IPS DF 19.7 (cell line): ENCODE measurements at places on chromosomes 5 and 9.

DNA sequence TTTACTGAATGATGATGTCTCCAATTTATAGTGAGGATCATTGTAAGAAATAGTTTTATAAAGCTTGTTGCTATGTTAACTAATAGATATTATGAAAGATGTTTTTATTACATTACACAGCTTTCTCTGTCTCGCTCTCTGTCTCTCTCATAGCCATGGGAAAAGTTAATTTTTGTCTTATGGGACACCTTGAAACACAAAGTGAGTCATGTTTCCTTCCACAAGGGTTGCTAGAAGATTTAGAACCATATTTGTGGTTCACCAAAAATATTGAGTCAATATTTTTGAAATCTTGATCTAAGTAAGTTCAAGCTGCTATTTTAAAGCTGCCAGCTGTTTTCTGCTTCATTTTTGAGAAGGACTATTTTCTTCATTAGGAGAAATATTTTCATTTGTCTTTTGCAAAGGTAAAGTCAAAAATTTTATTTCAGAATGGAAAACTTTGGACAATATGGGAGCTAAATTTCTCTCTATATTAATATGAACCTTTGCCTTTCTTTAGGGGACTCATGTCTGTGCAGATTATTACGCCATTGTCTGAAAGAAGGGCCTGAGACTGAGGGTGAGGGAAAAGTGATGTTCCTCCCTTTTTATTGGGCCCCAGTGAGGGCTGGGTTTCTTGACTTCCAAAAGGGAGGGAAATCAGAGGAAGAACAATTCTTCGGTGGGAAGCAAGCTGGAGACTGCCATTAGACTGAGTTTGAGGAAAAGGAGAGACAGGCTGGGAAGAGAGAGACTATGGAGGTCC lies 87.9 kb upstream of the SLC24A2 start:
- DNase-seq: no peak

- DNase-seq: no peak
Observed at GRCh38 chr5:174155281-174155680, 109.8 kb downstream of the NSG2 start.

- DNase-seq: no peak
Observed at GRCh38 chr5:177466861-177467260, 6.6 kb downstream of the DBN1 start.

DNA sequence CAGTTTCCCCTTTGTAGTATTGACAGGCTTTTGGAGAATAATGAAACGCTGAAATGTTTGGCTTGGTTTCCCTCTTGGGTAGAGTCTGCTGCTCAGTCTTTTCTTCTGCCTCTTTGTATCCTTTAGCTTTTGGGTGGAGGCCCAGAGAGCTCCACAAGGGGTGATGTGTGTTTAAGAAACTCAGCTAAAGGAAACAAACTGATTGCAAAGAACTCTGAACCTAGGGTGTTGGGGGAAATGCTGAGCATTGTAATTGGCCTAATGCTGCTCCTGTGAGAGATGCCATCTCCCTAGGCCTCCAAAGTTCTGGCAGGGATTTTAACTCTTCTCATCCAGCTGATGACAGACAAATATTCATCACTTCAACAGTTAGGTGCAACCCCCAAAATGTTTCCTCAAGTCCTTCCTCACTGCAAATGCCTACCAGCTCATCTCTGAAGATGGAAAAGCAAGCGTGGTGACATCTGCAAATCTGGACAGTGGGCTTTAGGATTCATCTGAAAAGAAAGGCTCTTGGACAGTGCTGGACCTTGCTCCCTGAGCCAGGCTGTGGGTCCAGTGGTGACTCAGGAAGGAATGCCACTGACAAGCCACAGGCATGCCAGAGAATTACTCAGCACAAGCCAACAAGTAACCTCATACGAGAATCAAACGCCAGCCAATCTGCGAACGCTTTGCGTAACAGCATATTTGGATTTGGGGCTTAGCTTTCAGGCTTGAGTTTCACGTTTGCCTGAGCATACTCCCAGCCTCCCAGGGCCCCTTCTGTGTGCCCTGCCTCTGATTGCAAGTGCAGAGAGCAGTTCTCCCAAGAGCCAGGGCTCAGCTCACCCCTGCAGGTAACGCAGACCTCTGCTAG lies 30.5 kb upstream of the ZSWIM6 start:
- DNase-seq: no peak

GRCh38 chr5:83718195-83718825 lies 2.3 kb downstream of the HAPLN1 start:
- DNase-seq: no peak

DNA sequence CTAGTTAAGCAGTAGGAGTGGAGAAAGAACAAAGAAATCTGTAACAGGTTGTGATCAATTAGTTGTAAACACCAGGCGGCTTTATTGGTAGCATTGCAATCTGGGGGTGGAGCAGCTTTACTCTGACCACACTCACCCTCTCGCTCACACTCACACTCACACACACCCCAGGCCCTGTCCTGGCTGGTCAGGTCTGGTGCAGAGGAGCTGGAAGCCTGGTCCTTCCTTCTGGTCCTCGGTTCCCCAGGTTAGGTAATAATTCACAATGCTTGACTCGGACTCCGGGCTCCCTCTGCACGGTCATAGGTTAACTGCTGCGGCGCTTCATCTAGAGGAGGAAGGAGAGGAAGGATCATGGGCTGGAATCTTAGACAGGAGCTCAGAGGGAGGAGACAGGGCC lies 1.6 kb downstream of the CCL19 start:
- no peak for DNase-seq

GRCh38 chr9:94623253-94623652 lies 16.1 kb downstream of the FBP1 start:
- DNase-seq: no peak

- DNase-seq: no peak
Observed at GRCh38 chr5:39580702-39581453, 156.1 kb upstream of the DAB2 start.

GRCh38 chr5:170388818-170389549 lies at the start of gene KCNMB1:
KCNMB1 (minus strand) TSS chr5:170389367; CDS start chr5:170385447, 3,920 bp downstream.
- no peak for DNase-seq

GRCh38 chr5:115626445-115626823 lies 598 bp upstream of the TMED7 start:
- DNase-seq: no peak

- DNase-seq: no peak
Observed at GRCh38 chr5:60810438-60811085, 33.5 kb downstream of the ELOVL7 start.

GRCh38 chr5:173310861-173311785 lies 17.1 kb downstream of the STC2 start:
- DNase-seq: no peak

DNA sequence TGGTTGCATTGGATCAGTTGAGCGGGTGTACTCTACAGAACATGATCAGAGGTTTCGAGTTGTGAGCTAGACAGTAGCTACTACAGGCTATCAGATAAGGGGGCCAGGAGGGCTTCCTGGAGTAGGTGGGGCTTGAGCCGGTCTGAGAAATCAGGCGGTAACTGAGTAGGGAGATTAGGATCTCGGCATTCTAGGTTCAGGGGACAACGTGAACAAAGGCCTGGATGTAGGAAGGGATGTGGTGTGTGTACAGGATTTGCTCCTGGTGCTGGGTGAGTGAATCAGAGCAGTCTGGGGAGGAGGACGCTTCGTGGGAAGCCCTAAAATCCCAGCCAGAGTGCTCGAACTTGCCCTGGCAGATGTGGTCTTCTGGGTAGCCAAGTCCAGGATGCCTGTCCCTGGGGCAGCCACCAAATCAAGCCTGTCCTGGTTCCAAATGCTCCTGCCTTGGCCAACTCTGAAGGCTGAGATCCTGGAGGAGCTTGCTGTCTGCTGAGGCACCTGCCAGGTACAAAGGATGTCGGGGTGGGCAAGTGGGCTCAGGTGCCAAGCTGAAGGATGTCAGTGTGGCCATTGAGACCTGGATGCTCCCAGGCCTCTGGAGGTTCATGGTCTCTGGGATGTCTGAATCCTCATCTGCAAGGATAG lies 33.4 kb downstream of the STC2 start:
- no peak for DNase-seq

DNA sequence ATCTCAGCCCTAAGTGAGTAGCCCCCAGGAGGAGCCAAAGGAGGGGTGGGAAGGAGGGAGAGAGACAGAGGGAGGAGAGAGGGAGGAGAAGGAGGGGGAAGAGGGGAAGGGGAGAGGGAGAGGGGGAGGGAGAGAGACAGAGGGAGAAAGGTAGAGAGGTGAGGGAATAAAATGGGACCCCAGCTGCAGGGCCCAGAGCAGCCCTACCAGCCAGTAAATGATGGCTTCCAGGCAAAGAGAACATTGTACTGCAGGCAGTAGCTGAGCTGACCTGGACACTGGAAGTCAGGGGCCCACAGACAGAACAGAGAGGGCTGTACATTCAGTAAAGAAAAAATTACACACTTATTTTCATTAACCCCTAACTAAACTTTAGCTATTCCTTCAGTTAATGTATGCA lies 57.8 kb upstream of the GNE start:
- no peak for DNase-seq

DNA sequence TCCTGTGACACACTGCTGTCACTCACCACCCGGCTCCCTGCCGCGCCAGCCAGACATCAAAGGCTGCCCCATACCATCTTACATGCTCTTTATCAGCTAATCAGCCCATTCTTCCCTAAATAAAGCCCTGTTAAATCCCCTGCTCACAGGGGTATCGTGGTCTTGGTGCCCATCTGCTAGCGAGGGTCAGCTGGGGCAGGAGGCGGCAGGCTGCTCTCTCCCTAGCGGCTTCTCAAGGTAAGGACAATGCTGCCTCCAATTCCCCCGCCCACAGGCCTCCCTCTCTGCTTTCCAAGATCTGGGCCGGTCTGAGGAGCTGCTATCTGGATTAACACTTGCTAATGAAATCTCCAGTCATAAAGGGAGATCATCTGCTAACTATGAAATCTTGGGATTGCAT lies 26.8 kb downstream of the BARHL1 start:
- DNase-seq: no peak

DNA sequence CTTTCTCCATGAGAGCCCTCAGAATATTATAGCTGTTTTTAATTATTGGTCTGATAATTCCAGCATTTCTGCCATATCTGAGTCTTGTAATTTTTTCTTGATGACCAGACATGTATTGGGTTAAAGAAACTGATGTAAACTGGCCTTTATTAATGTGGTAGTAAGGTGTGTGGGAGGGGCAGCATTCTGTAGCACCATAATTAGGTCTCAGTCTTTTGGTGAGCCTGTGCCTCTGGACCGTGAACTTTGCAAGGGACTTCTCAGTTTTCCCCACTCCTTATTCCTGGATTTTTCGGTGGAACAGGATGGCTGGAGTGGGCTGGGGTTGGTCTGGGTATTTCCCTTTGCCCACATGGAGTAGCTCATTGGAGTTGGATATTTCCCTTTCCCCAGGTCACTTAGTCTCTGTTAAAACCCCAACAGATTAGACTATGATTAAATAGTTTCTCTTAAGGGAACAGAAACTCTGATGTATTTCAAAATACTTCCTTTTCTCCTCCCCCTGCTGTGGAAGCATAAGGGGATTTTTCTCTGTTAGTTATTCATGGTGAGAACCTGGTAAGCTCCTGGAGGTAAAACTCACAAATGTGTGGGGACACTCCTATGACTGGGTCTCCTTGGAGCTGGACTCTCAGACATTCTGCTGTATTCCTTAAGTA lies 52.4 kb downstream of the FSD1L start:
- no peak for DNase-seq

- DNase-seq: no peak
Observed at GRCh38 chr5:80959768-80960442, at the start of gene RASGRF2. RASGRF2 (plus strand) TSS chr5:80960363; CDS start chr5:80960739, 376 bp downstream.

GRCh38 chr5:81556809-81557208 lies 162.9 kb upstream of the ACOT12 start:
- no peak for DNase-seq

GRCh38 chr5:94375801-94376200 lies 242.6 kb downstream of the KIAA0825 start:
- no peak for DNase-seq

GRCh38 chr9:91589101-91589553 lies 165.5 kb upstream of the NFIL3 start:
- no peak for DNase-seq

DNA sequence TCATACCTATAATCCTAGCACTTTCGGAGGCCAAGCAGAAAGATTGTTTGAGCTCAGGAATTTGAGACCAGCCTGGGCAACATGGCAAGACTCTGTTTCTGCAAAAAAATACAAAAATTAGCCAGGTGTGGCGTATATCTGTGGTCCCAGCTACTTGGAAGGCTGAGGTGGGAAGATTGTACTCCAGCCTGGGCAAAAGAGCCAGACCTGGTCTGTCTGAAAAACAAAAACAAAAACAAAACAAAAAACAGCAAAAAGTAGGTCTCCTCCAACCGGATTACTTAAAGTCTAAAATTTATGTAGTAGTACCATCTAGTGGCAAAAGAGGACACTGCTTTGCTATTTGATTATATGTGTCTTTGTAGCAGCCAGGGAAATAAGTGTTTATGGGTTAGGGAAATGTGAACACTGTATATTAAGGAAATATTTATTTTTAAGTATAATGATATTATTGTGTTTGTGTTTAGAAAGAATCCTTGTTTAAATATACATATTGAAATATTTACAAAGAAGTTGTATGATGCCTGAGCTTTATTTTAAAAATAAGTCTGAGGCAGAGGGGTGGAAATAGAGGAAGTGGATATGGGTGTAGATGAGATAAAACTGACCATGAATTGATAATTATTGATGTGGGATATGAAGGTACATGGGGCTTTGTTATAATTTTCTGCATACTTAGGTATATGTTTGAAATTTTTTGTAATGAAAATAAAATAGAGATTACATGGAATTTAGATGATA lies 20.0 kb downstream of the APC start:
- no peak for DNase-seq

DNA sequence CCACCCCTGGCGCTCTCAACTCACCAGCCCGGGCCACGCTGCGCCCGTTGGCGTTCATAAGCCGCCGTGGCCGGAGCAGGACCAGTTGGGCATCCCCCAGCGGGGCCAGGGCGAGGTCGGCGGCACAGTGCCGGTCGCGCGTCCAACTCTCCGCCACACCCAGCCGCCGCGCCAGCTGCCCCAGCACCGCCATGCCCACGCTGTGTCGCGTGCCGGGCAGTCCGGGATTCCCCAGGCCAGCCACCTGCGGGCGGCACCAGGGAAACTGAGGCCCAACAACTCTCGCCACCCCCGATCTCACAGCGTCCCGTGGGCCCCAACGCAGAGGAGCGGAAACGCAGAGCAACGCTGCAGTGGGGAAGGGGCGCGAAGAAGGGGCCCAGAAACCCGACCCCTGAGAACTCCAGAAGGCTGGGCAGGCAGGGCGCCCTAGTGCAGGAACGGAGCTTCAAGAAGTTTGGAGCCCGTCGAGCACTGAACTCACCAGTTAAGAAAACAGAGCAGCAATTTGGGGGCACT lies 453 bp downstream of the PTRH1 start:
- no peak for DNase-seq

GRCh38 chr9:3150074-3150473 lies 306.2 kb upstream of the PUM3 start:
- no peak for DNase-seq

GRCh38 chr5:176619569-176620332 lies 9.8 kb upstream of the GPRIN1 start:
- no peak for DNase-seq

DNA sequence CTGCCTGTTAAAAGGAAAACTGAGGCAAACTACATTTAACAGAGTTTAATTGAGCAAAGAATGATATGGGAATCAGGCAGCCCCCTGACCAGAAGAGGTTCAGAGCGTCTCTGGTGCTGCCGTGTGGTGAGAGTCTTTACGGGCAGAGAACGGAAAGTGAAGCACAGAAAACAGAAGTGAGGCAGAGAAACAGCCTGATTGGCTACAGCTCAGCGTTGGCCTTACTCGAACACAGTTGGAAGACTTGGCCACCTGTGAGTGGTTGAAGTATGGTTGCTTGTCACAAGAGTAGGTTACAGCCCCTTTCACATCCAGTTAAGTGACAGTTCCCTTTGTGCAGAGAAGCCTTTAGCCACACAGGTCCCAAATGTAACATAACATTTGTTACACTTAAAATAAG lies 16.9 kb upstream of the FBP1 start:
- no peak for DNase-seq
